ENCODE measurements at places on chromosomes 3 and 15. TPM values are rescaled to one million over a fixed set of nuclear protein-coding genes. Genes with fewer than 3 reads are reported as not detected.

DNA sequence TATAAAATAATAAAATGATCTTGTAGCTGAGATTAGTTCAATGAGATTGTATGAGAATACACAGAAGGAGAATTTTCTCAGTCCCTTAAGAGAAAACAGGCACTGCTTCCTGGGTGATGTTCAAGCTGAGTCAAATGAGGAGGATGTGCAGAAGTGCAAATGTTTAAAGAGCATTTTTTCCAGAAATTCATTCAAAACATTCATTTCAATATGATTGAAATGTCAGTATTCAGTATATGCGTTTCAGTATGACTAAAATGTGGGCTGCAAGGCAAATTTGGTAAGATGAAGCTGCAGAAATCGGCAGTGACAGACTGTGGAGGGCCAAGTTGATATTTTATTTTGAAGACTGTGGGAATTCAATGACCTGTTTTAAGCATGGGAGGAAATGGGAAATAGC is 19.3 kb upstream of the PYDC2 start:
- no peaks in the 10 kb centered on the region for H3K27me3 ChIP-seq
- no peaks in the 10 kb centered on the region for H3K36me3 ChIP-seq
- H3K4me3 ChIP-seq: no peak overlapping the region
- H3K4me1 ChIP-seq: no peaks in the 10 kb centered on the region
- no peak for DNase-seq

GRCh38 chr15:71691458-71692417 is 118.6 kb upstream of the NR2E3 start:
- peak overlapping the region; percentile 74 for H3K27ac ChIP-seq
- peak overlapping the region; percentile 19 for H3K4me3 ChIP-seq
- H3K27me3 ChIP-seq: no peaks in the 10 kb centered on the region
- peaks cover 22% of the 10 kb centered on the region for H3K4me1 ChIP-seq
- DNase-seq: peak; percentile 97

DNA sequence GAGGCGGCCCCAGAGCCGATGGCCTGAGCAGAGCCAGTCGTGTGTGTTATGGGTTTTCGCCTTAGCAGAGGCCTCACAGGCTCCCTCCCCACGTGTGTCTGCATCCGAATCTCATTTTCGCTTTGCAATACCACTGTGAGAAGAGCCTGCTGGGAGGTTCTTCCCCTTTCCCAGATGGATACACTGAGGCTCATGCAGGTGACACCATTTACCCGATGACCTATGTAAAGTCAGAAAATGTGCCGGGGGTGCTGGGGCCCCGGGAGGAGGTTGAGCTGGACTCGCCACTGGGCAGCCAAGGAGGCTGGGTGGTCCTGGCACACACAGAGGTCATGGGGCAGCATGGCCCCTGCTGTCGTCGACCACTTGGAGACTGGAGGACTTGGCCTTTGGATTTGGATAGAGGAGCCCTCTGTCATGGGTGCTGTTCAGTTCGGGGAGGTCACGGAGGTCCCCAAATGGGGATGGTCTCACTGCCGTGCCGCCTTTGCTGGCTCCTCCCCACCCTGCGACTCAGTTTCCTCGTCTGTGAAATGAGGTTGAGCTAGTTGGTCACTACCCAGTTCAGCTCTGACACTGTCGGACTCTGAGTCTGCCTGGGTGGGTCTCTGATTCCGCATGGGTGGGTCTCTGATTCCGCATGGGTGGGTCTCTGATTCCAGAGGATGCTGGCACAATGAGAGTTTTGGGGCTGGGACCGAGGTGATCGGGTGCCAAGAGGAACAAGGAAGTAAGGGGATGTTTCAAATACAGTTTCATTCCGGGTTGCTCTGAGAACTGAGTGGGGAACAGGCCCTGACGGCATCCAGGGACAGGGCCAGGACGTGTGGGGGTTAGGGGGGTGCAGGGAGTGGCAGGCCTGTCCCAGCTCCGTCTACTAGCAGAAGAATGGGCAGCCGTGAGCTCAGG is 23.2 kb upstream of the MUC4 start:
- H3K36me3 ChIP-seq: no peaks in the 10 kb centered on the region
- H3K27ac ChIP-seq: no peak overlapping the region
- peaks cover 13% of the 10 kb centered on the region for H3K27me3 ChIP-seq
- DNase-seq: no peak
- no peak overlapping the region for H3K4me3 ChIP-seq

- H3K27ac ChIP-seq: no peak overlapping the region
- no peaks in the 10 kb centered on the region for H3K4me1 ChIP-seq
- peak; percentile 54 for DNase-seq
- peak overlapping the region; percentile 32 for H3K4me3 ChIP-seq
- H3K27me3 ChIP-seq: no peaks in the 10 kb centered on the region
These were observed 92.7 kb upstream of the GOLGA6L4 start for GRCh38 chr15:84142888-84143337.

GRCh38 chr15:77836121-77836692 is 203.5 kb upstream of the LINGO1 start:
- peak; percentile 19 for DNase-seq
- H3K27ac ChIP-seq: no peak overlapping the region
- H3K27me3 ChIP-seq: peaks cover 3% of the 10 kb centered on the region
- no peak overlapping the region for H3K4me3 ChIP-seq
- no peaks in the 10 kb centered on the region for H3K36me3 ChIP-seq
- H3K4me1 ChIP-seq: no peaks in the 10 kb centered on the region

GRCh38 chr15:73388256-73388781 is 19.6 kb upstream of the HCN4 start:
- H3K36me3 ChIP-seq: no peaks in the 10 kb centered on the region
- peaks cover 3% of the 10 kb centered on the region for H3K4me1 ChIP-seq
- peak; percentile 49 for DNase-seq
- no peak overlapping the region for H3K4me3 ChIP-seq
- H3K27ac ChIP-seq: no peak overlapping the region

- H3K27ac ChIP-seq: no peak overlapping the region
- H3K4me3 ChIP-seq: no peak overlapping the region
- H3K4me1 ChIP-seq: no peaks in the 10 kb centered on the region
These were observed 13.6 kb downstream of the SCN11A start for GRCh38 chr3:39038165-39038564.

DNA sequence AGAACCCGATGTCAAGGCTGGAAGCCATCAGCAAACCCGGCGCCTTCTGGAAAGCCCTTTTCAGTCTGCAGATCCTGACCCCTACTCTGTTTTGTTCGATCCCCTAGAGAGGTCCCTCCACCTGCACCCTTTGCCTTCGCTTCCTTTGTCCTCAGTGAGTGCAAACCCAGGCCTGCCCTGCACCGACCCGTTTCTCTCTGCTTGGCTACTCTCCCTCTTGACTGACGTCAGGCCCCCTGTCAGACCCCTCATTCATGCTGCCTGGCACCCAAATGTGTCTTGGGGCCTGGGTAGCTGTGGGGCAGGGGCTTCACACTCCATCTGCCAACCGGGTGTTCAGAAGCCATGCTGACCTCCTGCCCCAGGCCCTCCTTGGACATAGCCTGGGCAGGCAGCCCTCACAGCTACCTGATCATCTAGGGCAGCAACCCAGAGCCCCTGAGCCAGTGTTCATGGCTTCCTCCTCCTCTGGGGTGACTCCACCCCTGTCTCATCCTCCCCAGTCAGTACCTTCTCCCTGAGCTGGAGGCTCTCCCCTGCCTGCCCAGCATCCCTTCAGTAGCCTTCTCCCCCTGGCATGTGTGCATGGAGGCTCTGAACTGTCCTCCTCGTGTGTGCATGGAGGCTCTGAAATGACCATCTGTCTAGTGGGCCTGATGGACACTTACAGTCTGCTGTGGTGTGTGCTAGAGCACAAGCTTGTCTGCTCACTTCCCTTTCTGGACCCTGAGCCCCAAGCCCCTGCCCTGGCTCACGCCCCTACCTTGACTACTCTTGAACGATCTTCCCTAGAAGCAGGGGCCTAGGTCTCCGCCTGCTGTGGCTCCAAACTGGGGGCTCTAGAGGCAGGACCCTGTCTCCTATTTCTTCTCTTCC is 69.4 kb downstream of the EXOG start:
- no peaks in the 10 kb centered on the region for H3K27me3 ChIP-seq
- no peaks in the 10 kb centered on the region for H3K36me3 ChIP-seq
- H3K4me1 ChIP-seq: no peaks in the 10 kb centered on the region
- no peak overlapping the region for H3K27ac ChIP-seq
- DNase-seq: no peak
- H3K4me3 ChIP-seq: no peak overlapping the region

Gene CHAC1
- total RNA-seq: 33.1 TPM

Gene ZNF148
- total RNA-seq: 41.3 TPM

DNA sequence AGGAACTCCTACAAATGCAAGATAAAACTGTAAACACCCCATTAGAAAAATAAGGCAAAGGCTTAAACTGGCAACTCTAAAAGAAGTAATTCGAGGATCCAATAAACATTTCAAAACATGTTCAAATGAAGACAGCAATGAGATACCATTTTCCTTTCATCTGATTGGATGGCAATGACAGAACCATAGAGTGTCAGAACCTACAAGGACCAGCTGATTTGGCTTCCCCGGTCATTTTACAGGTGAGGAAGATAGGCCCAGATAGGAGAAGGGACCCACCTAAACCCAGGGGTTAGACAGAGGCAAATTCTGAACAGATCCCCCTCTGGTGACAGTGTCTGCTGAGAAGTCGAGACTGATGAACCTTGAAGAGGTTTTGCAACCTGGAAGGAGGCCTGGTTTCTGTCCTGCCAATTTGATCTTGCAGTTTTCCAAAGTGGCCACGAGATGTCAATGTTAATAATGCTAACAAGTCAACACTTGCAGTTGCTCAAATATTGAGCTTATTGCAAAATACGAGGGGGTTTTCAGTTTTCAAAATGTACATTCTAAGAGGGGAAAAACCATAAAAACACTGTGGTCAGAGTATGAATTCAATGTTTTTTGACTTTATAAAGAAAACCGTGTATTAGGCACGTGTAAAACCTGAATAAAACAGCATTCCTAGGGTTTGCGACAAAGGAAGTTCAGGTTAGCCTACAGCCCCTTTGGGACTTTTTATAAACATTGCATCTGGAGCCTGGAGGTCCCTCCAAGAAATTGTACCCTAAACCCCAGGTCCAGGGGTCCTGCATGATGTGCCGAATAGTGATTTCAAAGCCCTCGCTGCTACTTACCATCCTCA is 21.5 kb downstream of the CFAP161 start:
- peak; percentile 46 for DNase-seq
- peaks cover 13% of the 10 kb centered on the region for H3K4me1 ChIP-seq
- no peak overlapping the region for H3K4me3 ChIP-seq
- H3K27me3 ChIP-seq: no peaks in the 10 kb centered on the region

DNA sequence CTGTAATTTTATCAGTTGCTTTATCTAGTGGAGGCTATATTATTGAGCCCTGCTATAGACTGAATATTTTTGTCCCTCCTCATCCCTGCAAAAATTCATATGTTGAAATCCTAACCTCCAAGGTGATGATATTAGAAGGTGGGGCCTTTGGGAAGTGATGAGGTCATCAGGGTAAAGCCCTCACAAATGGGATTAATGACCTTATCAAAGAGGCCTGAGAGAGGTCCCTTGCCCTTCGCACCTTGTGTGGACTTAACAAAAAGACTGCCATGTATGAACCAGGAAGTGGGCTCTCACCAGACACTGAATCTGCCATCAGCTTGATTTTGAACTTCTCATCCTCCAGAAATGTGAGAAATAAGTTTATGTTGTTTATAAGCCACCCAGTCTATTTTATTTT is 381.4 kb upstream of the ONECUT1 start:
- no peak overlapping the region for H3K4me3 ChIP-seq
- DNase-seq: no peak
- no peaks in the 10 kb centered on the region for H3K36me3 ChIP-seq

- H3K27me3 ChIP-seq: no peaks in the 10 kb centered on the region
- H3K36me3 ChIP-seq: no peaks in the 10 kb centered on the region
- no peak overlapping the region for H3K27ac ChIP-seq
- peaks cover 5% of the 10 kb centered on the region for H3K4me1 ChIP-seq
These were observed 64.4 kb upstream of the PPARG start for GRCh38 chr3:12224181-12225147.
